Activated CD4-positive, alpha-beta memory T cell treated with anti-CD3 and anti-CD28 coated beads, Interleukin-2, amount 10 ng/mL, durations not matched to agents 7 days and 5 days (primary cell): ENCODE measurements at places on chromosomes 7 and 10. TPM values are rescaled to one million over a fixed set of nuclear protein-coding genes. Genes with fewer than 3 reads are reported as not detected.

GRCh38 chr10:23196915-23197314, 4.8 kb downstream of the PTF1A start:
- DNase-seq: no peak

DNA sequence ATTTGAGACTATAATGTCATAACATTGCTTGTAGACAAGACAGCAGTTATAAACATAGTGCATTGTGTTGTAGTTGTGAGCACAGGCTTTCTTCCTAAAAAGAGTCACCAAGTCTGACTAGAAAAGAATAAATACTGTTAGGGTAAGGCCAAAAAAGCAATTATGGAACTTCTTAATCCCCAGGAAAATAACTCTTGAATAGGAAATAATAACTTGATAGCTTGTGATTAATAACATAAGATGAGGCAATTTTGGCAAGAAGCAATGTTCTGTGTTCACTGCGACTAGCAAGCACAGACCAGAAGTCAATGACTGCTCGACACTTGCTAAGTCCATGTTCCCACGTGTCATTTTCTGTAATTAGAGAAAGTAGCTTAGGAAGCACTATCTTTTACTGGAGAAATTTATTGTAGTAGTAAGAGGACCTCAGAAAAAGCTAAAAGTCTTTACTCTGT, 97.1 kb downstream of the AGMO start:
- DNase-seq: no peak

DNA sequence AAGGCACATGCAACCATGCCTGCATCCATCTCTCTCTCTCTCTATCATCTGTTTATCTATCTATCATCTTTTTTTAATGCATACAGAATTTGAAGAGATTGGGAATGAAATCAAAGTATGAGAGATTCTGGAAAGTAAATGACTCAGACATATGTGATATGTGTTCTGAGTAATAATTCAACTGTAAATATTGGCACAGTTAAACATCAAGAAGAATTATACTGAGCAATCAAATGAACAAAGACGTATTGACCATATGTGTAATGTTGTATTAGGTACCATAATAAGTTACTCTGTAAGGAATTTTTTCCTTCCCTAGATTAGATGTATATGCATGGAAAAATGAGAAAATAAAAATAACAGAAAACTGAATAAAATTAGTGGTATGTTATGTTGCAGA, 108.3 kb downstream of the SUGCT start:
- DNase-seq: no peak

DNA sequence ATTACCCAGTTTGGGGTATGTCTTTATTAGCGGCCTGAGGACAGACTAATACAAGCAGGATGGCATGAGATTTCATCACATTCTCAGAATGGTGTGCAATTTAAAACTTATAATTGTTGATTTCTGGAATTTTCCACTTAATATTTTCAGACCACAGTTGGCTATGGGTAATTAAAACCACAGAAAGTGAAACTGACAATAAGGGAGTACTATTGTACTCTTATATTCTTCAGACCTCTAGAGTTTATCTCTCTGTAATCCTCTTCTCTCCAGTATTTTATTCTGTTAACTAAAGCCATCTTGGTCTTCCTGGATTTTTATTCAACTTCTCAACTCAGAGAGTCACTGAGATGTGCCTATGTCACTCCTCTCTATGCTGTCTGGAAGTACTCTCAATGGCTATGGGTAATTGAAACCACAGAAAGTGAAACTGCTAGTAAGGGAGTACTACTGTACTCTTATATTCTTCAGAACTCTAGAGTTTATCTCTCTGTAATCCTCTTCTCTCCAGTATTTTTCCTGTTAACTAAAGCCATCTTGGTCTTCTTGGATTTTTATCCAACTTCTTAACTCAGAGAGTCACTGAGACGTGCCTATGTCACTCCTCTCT, 118.3 kb downstream of the PPP1R17 start:
- no peak for DNase-seq

- no peak for DNase-seq
Measured at GRCh38 chr7:112670193-112670592, 120.0 kb downstream of the TMEM168 start.

The C10orf143 gene
- total RNA-seq: 2.5 TPM

The TAS2R4 gene
- 0.65 TPM for total RNA-seq

The SHLD2 gene
- 31.0 TPM for total RNA-seq
